Activated CD4-positive, alpha-beta T cell treated with anti-CD3 and anti-CD28 coated beads, Interleukin-2, amount 10 ng/mL, durations not matched to agents 7 days and 5 days (primary cell): ENCODE measurements at places on chromosomes 1 and 21. TPM values are rescaled to one million over a fixed set of nuclear protein-coding genes. Genes with fewer than 3 reads are reported as not detected.

DNA sequence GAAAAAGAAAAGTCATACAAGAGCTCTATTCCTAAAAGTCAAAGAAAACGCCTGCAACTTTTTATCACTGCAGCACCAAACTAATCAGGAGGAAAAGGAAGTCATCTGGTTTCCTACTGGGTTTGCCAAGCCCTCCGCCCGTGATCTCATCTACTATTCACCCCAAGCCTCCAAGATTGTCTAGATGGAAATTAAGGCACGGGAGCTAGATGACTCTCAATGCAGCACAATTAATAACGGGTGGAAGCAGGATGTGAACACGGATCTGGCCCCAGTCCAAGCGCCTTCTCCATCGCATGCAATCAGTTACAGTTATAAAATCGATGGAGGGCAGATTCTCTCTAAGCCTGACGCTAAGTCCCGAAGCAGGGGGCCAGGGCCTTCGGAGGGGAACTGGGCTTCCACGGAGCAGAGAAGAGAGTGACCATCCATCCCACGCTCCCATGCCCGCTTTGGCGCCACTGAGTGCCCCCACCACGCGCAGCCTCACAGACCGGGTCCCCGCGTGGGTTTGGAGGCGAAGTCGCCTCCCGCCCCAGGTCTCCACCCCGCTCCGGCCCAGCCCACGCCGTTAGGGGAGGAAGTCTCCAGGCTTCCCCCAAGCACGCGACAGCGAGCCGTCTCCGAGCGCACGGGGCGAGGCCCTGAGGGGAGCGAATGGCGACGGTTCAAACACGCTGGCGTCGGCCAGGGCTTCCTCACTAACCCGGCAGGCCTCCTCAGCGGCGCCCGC, 1.8 kb downstream of the HSF2BP start:
- no peak for DNase-seq
- peak overlapping the region; percentile 67 for H3K27ac ChIP-seq
- H3K27me3 ChIP-seq = no peaks in the 10 kb centered on the region
- H3K36me3 ChIP-seq = peaks cover 19% of the 10 kb centered on the region
- H3K4me1 ChIP-seq = peaks cover 37% of the 10 kb centered on the region
- H3K4me3 ChIP-seq = peak overlapping the region; percentile 25

GRCh38 chr1:9293533-9294404, 1.1 kb downstream of the SPSB1 start:
- no peaks in the 10 kb centered on the region for H3K27me3 ChIP-seq
- DNase-seq = peak; percentile 45
- peaks cover 3% of the 10 kb centered on the region for H3K36me3 ChIP-seq
- H3K4me3 ChIP-seq = no peak overlapping the region
- H3K27ac ChIP-seq = no peak overlapping the region

DNA sequence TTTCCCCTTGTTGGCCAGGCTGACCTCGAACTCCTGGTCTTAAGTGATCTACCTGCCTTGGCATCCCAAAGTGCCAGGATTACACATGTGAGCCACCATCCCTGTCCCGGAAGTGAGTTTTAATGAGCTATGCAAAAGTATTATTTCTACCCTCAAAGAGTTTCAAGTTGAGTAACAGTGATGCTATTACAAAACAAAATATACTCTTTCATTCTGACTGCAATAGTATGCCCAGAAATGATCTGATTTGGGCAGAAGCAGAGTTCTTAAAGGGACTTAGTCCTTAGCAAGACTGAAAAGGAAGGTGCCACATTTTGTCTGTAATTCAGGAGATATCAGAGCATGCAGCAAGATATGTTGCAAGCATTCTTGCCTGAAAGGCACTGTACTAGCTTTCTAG, 375.4 kb downstream of the NUF2 start:
- H3K4me1 ChIP-seq = no peaks in the 10 kb centered on the region
- no peak overlapping the region for H3K4me3 ChIP-seq
- no peaks in the 10 kb centered on the region for H3K36me3 ChIP-seq
- H3K27ac ChIP-seq = no peak overlapping the region
- no peaks in the 10 kb centered on the region for H3K27me3 ChIP-seq

DNA sequence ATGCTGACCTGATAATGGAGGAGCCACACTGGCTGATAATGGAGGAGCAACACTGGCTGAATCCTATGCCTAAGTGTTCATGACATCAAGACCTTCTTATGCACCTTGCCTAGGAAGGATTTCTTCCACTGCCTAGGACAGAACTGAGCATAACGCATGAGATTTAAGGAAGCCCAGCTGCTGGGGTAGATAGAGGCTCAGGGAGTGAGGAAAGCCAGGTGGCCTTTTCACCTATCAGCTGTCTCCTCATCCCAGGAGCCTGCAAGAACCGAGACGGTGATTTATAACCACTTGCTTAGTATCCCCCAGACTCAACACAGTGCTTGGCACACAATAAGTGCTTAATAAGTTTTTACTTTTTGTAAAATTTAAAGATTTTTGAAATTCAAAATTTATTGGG, 7.4 kb upstream of the CTBS start:
- no peak for DNase-seq
- H3K27ac ChIP-seq = no peak overlapping the region
- no peak overlapping the region for H3K4me3 ChIP-seq
- peaks cover 4% of the 10 kb centered on the region for H3K27me3 ChIP-seq
- no peaks in the 10 kb centered on the region for H3K4me1 ChIP-seq

DNA sequence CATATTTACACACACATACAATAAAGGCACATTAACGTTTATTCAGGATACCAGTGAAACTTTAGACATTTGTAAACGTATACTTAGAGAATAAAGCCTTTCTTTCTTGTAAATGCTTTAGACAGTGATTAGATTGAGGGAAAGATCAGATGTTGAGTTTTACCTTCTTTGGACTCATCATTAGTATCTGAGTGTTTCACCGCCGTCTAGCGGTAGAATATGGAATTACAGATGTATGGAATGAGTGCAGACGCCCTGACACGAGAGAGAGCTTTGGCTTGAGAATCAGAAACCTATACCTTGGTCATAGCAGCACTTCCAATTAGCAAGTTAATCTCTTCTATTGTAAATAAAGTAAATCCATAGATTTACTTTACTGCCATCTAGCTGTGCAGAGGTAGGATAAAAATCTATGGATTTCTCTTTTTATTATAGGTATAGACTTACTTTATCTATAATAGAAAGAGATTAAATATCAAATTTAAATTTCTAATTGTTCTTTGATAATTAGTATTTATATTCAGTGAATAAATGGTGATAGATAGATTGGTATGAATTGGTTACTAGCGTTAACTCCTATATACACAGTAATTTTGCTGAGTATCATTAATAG, 12.6 kb downstream of the FLG2 start:
- no peaks in the 10 kb centered on the region for H3K36me3 ChIP-seq
- no peak overlapping the region for H3K4me3 ChIP-seq
- peak; percentile 74 for DNase-seq
- H3K4me1 ChIP-seq = no peaks in the 10 kb centered on the region
- no peak overlapping the region for H3K27ac ChIP-seq

DNA sequence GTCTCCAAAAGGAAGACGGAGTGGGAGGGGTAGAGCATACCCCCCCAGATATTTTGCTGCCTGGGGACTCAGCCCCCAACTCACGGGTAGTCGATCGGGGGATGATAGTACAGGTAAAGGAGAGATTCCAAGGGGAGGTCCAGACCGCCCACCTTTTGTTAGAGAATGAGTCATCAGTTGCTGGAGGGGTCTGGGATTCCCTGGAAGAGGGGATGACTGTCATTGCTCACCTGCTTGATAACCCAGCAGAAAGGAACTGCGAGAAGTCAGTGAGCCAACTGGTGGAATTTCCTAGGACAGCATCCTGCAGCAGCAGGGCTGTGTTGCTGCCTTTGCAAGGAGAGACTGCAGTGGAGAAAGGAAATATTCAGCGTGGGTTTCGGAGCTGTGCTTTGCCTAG, 64.4 kb downstream of the MACF1 start:
- no peak overlapping the region for H3K27ac ChIP-seq
- H3K36me3 ChIP-seq = peaks cover 28% of the 10 kb centered on the region
- no peaks in the 10 kb centered on the region for H3K27me3 ChIP-seq
- peaks cover 71% of the 10 kb centered on the region for H3K4me1 ChIP-seq

Gene KRTAP12-2
- not detected for total RNA-seq

Gene GADD45A
- total RNA-seq = 14.2 TPM
